ENCODE measurements at places on chromosomes 16 and 17.

DNA sequence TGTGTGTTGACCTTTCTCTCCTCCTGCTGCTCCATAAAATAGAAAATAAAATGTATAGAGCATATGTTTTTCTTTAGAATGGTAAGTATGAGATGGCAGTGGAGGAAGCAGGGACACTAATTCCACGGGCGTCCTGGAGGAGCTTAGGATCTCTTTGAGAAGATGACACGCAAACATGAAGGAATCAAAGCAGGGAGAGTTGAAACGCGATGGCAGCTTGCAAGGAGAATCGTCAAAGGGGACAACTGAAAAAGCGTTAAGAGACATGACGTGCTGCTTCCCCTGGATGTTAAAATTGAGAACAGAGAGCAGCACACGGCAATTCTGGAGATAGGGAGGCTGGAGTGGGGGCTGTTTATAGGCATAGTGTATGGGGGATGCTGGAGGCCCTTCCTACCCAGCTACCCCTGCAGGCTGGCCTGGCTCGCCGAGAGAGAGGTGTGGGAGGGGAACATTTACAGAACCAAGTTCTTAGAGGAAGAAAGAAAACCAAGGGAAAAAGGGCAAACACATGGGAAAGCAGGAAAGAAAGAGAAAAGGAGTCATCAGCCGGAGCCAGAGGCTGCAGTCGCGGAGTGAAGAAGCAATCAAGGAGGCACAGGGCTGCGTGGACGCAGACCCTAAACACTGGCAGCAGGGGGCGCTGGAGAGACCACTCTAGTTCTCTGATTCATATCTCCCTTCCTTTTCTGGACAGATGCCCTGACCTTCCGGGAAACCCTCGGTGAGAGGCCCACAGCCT, 55.8 kb downstream of the MYH13 start:
- DNase-seq = no peak

GRCh38 chr17:77098884-77099545, 41.8 kb upstream of the SEC14L1 start:
- DNase-seq = peak; percentile 8

DNA sequence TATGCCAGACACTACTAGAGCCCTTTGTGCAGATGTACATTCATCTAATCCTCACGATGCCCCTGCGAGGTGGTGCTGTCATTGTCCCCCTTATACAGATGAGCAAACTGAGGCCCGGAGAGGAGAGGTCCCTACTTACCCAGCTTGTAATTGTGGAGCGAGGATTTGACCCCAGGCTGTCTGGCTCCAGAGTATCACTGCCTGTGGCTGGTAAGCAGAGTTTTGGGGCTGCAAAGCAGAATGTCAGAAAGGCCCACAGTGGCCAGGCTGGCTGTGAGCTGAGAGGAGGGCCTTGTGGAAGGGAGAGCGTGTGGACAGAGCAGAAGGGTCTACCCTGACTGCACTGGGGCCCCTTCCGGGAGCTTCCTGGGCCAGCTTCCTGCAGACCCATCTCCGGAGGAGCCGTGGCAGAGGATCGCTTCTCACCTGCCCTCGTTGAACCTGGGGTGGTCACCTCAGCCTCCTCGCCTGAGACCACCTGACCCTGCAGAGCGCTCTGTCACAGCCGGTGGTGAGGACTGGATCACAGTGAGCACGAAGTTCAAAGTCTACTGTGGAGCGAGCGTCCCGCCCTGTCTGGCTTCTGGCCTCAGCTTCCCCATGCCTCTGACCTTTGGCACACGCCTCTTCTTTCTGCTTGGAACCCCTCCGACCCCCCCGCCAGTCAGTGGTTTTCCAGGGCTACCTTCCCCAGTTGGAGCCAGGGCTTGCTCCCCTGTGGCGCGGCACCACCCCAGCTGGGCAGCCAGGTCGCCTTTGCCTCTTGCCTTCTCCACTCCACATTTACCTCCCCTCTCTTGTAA, 12.1 kb downstream of the CMIP start:
- DNase-seq = no peak

DNA sequence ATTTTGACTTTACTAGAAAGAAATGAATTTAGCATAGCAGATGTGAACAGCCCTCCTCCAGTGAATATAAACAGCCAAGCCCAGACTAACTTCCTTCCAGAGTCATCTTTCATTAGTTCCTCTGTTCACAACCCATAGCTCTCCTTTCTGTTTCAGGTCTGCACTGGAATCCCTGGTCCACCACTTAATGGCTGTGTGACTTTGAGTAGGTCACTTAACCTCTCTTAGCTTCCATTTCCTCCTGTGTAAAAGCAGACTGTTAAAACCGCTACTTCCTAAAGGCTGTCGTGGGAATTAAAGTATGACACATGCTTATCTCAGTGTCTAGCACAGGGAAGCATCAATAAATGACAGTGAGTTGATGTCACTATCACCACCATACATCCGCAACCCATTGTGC, 7.5 kb downstream of the SLC6A4 start:
- DNase-seq = no peak

DNA sequence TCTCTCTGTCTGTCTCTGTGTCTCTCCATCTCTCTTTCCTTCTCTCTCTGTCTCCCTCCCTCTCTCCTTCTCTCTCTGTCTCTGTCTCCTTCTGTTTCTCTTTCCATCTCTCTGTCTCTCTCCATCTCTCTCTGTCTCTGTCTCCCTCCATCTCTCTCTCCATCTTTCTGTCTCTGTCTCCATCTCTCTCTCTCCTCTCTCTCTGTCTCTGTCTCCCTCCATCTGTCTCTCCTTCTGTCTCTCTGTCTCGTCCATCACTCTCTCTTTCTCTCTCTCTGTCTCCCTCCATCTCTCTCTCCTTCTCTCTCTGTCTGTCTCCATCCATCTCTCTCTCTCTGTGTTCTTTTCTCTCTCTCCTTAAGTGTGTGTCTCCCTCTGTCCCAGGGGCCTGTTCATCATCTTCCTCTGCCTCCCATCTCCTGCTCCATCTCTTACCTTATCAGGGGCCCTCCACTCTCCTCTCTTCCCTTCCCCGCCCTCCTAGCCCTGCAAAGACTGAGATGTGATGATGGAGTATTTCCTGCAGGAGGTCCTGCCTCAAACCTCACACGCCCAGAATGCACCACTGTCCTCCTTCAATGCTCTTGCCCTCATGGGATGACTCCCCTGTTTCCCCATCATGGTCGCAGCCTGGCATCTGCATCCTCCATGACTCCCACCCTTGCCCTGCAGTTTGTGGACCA, 193.3 kb downstream of the GSG1L start:
- no peak for DNase-seq

DNA sequence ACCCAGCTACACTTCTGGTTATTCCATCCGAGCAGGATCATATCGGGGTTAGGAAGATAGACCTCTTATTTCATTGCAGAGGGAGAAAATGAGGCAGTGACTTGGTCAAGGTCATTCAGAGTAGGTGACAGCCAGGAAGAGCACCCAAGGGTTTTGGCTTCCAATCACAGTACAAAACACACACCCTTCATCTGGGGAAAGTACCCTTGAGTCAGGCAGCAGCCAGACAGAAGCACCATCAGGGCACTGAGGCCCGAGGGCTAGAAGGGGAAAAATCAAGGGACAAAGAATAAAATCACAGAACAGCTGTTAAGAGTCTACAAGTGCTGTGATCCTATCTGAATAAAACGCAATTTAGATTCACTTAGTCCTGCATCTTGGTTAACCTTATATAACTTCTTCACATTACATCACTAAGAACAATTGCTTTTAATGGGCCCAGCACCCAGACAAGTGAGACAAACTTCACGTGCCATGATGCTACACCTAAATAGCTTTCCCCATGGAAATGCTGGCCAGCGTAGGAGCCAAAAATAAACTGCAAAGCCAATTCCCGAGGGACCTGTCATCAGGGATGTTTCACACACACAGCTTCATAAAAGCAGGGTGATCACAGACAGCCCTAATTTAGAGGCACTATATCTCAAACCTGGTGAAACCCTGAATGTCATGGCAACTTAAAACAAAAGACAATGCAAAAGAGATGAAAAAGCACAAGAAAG, 4.9 kb downstream of the UBE2O start:
- DNase-seq = no peak

DNA sequence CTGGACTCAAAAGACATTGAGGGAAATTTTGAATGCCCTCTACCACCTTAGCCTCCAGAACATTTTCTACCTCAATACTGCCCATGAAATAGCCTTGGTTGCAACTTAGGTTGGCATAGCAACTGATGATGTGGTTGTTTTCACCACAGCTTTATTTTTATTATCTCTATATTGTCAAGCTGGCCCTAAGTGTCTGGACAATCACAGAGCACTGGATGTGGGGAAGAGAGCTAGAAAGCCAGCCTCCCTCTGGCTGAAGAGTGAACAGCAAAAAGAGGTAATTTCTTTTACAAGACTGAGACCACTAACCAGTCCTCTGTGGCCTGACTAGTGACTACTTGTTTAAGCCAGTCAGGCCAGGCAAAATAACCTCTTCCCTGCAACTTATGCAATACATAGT, 159.6 kb downstream of the HS3ST2 start:
- no peak for DNase-seq

- DNase-seq = no peak
These were observed 69.9 kb downstream of the AKAP1 start for GRCh38 chr17:57154921-57155320.

- no peak for DNase-seq
These were observed 1.2 kb upstream of the HEXIM1 start for GRCh38 chr17:45146890-45147580.

GRCh38 chr16:88315543-88316105, 67.1 kb upstream of the ZNF469 start:
- no peak for DNase-seq

All from effector CD4-positive, alpha-beta T cell (primary cell).